Activated T-cell treated with anti-CD3 and anti-CD28 coated beads, Interleukin-2, amount 50 U/mL, for 24 hours (primary cell): ENCODE measurements at places on chromosomes 2 and 18.

GRCh38 chr2:16553226-16553625 lies 112.4 kb downstream of the CYRIA start:
- H3K36me3 ChIP-seq, result no peaks in the 10 kb centered on the region
- no peak overlapping the region for H3K27ac ChIP-seq

GRCh38 chr2:15311201-15311907 lies 249.8 kb downstream of the NBAS start:
- peaks cover 39% of the 10 kb centered on the region for H3K4me1 ChIP-seq
- H3K27me3 ChIP-seq, result no peaks in the 10 kb centered on the region
- H3K27ac ChIP-seq, result no peak overlapping the region

DNA sequence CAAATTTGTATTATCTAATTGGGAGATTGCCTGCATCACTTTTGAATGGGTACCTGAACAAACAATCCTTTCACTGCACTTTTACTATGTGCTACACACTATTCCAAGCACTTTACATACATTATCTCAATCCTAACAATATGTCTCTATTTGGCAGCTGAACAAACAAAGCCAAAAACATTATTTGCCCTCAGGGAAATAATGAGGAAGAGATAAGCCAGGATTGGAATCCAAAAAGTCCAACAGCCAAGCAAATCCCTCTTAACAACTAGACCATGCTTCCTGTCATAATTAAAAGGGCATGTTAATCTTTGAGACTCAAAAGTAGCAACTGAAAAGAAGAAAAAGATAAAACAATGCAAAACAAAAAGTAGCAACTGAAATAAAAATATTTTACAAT lies 32.1 kb downstream of the RPRD1A start:
- peaks cover 42% of the 10 kb centered on the region for H3K4me1 ChIP-seq
- no peaks in the 10 kb centered on the region for H3K27me3 ChIP-seq
- H3K36me3 ChIP-seq, result peaks cover 63% of the 10 kb centered on the region
- peak overlapping the region; percentile 23 for H3K27ac ChIP-seq
- no peak for DNase-seq

GRCh38 chr2:48048476-48049171 lies 142.3 kb upstream of the FBXO11 start:
- H3K27me3 ChIP-seq, result peaks cover 8% of the 10 kb centered on the region
- DNase-seq, result no peak
- H3K4me1 ChIP-seq, result no peaks in the 10 kb centered on the region
- no peaks in the 10 kb centered on the region for H3K36me3 ChIP-seq

GRCh38 chr2:109497911-109498870 lies 115.6 kb downstream of the SEPTIN10 start:
- no peak overlapping the region for H3K4me3 ChIP-seq
- no peaks in the 10 kb centered on the region for H3K27me3 ChIP-seq
- H3K36me3 ChIP-seq, result no peaks in the 10 kb centered on the region
- no peak for DNase-seq

DNA sequence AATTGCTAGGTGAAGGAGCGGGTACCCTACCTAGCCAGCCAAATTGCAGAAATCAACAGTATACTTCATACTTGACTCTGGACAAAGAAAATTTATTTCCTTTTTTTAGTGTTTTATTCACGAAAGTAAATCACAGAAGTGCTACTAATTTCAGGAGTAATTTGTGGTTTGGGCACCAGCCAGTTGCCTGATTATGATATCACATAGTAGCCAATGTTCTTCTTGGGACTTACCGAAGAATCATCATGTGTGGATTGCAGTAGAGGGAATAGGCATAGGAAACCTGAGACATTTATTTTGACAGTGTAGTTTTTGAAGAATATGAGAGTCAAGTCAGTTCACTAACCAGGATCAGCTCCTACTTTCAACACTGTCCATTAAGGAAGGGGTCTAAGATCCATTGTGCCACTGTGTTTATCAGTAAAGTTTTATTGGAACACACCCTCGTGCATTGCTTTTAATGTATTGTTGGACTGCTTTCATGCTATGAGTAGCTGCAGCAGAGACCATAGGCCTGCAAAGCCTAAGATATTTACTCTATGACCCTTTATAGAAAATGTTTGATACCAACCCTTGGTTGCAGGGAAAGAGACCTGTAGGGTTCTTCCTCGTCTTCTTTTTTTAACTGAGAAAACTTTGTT lies 32.1 kb downstream of the TNFRSF11A start:
- peaks cover 2% of the 10 kb centered on the region for H3K4me1 ChIP-seq
- H3K27me3 ChIP-seq, result no peaks in the 10 kb centered on the region
- DNase-seq, result no peak

- no peak overlapping the region for H3K27ac ChIP-seq
- H3K36me3 ChIP-seq, result no peaks in the 10 kb centered on the region
- no peak for DNase-seq
- no peak overlapping the region for H3K4me3 ChIP-seq
- peaks cover 1% of the 10 kb centered on the region for H3K4me1 ChIP-seq
Observed at GRCh38 chr2:57882895-57883515, 163.6 kb upstream of the VRK2 start.

- H3K4me1 ChIP-seq, result peaks cover 12% of the 10 kb centered on the region
- no peak overlapping the region for H3K4me3 ChIP-seq
- DNase-seq, result no peak
- no peaks in the 10 kb centered on the region for H3K27me3 ChIP-seq
Observed at GRCh38 chr2:61268249-61268648, 106.3 kb downstream of the C2orf74 start.

GRCh38 chr18:28030458-28030857 lies 146.5 kb downstream of the CDH2 start:
- H3K27me3 ChIP-seq, result no peaks in the 10 kb centered on the region
- H3K36me3 ChIP-seq, result no peaks in the 10 kb centered on the region
- no peaks in the 10 kb centered on the region for H3K4me1 ChIP-seq
- DNase-seq, result no peak

GRCh38 chr2:48114256-48114655 lies 208.0 kb upstream of the FBXO11 start:
- peaks cover 1% of the 10 kb centered on the region for H3K36me3 ChIP-seq
- peaks cover 34% of the 10 kb centered on the region for H3K4me1 ChIP-seq
- H3K27me3 ChIP-seq, result no peaks in the 10 kb centered on the region
- no peak overlapping the region for H3K4me3 ChIP-seq

- H3K4me1 ChIP-seq, result peaks cover 13% of the 10 kb centered on the region
- DNase-seq, result no peak
- H3K27me3 ChIP-seq, result no peaks in the 10 kb centered on the region
- H3K4me3 ChIP-seq, result no peak overlapping the region
- peaks cover 6% of the 10 kb centered on the region for H3K36me3 ChIP-seq
Observed at GRCh38 chr2:18662689-18663088, 73.3 kb upstream of the NT5C1B start.

DNA sequence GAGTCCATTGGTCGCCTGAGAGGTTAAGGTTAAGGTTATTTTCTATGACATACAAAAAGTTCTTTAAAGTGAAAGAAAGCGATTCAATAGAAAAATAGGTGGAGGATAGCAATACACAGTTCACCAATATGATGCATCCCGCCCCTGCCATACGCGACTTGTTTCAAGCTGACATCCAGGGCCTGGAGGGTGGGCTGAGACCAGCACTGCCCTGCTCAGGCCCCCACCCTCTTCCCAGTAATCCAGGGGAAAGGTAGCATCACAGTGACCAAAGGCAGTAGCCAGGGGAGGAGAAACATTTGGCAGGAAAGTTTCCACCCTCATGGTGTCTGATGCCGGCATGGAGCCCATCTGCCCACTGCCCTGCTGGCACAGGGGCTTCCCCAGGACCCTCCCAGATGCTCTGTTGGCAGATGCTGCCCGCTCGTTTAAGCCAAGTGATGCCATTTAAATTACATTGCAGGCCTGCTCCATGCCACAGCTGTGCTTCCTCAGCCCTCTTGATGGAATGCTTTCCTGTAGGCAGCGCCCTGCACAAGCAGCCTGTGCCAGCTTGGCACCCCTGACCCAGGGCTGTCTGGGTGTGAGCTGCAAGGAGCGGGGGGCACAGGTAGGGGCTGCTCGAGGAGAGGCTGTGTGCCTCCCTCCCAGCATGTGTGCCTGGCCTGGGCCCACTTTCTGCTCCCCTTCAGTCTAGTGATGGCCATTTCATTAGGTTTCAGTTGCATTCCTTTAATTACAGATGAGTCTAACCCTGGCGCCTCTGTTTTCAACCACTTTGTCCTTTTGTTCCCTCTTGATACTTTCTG lies 10.7 kb upstream of the ANO7 start:
- H3K36me3 ChIP-seq, result peaks cover 81% of the 10 kb centered on the region
- no peak overlapping the region for H3K27ac ChIP-seq

GRCh38 chr18:44149706-44150105 lies 531.0 kb upstream of the SETBP1 start:
- H3K4me1 ChIP-seq, result no peaks in the 10 kb centered on the region
- no peaks in the 10 kb centered on the region for H3K27me3 ChIP-seq
- H3K27ac ChIP-seq, result no peak overlapping the region
- no peak overlapping the region for H3K4me3 ChIP-seq

GRCh38 chr18:13548966-13549879 lies 177.1 kb downstream of the FAM210A start:
- no peak overlapping the region for H3K27ac ChIP-seq
- no peaks in the 10 kb centered on the region for H3K27me3 ChIP-seq
- peaks cover 14% of the 10 kb centered on the region for H3K36me3 ChIP-seq
- H3K4me3 ChIP-seq, result no peak overlapping the region
- DNase-seq, result peak; percentile 12

DNA sequence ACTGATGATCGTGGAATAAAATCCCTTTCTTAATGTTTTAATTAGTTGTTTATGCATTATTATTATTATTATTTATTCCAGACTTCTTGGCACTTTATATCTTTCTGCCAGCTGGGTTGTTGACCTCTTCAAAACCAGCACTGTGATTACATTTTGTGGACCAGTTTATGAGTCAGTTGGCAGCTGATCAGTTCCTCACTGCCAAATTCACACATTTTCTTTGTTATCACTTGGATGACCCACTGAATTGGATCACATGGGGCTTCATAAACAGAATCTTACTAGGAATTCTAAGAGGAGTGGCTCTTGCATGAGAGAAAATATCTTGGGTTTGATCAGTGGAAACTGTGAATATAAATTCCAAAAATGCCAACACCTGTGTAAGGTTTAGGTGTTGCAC lies 321.8 kb upstream of the SPRED2 start:
- DNase-seq, result no peak
- H3K4me1 ChIP-seq, result no peaks in the 10 kb centered on the region

DNA sequence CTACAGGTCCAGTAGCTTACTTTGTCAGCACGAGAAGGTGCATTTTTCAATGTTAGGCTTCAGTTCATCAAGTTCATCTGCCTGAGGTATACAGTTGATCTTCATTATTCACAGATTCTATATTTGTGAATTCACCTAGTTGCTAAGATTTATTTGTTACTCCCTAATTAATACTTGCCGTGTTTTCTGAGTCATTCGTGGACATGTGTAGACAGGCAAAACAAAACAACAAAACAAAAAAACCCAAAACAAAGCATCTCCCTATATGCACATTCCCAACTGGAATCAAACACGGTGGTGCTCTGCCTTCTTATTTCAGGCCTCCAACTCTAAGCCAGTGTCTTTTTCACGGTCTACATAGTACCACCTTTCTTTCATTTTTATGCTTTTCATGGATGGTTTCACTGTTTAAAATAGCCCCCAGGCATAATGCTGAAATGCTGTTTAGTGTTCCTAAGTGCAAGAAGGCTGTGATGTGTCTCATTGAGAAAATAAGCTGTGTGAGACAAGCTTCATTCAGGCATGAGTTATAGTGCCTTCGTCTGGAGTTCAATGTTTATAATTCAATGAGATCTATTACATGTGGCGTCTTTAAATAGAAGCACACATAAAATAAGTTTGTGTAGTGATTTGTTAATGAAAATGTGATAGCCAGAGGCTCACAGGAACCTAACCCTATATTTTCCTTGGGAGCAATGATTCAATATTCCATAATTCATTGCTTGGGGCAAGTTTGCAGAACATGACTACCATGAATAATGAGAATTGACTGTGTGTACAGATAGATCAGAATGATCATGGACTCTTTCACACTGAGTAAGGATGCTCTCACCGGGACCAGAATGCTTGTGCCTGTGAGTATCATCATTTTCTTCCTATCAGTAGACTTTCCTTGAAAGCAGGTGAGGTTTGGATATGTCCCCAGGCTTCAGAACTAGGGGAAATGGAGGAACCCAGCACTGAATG lies 24.6 kb downstream of the ITGB6 start:
- no peak overlapping the region for H3K4me3 ChIP-seq
- H3K27me3 ChIP-seq, result no peaks in the 10 kb centered on the region
- no peaks in the 10 kb centered on the region for H3K4me1 ChIP-seq

DNA sequence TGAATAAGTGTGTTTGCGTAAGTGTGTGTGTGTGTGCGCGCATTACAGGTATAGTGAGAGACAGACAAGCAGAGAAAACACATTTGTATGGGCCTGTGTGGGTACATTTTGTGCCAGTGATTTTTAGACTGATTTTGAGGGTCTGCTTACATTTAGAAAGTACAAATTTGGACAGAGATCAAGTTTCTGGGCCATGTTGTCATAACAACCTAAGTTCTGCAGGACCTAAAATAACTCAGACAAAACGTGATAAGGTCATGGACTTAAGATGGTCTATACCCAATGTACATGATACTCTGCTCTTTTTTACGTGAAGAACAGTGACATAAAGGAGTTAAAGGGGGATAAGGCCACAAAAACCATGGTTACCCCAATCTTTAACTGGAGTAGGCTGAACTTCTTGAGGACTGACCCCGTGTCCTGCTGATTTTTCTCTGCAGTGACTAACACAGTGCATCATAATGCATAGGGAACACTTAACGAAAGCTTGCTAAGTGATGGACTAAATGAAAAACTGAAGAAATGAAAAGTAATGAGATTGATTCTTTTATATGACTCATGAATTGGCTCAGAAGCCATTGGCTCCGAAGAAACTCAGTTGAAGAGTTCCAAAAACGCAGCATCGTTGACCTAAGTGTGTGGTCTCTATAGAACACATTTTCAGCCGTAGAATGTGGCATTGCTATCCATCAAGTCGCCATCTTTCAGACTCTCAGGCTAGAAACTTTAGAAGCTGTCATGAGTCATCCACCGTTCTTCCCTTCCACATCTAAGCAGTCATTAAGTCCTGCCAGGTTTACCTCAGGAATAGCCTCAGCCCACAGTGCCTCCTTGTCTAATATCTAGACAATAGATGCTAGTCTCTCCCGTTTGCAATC lies 61.6 kb upstream of the NCOA1 start:
- DNase-seq, result no peak
- H3K27ac ChIP-seq, result no peak overlapping the region
- H3K4me3 ChIP-seq, result no peak overlapping the region
- H3K36me3 ChIP-seq, result no peaks in the 10 kb centered on the region

DNA sequence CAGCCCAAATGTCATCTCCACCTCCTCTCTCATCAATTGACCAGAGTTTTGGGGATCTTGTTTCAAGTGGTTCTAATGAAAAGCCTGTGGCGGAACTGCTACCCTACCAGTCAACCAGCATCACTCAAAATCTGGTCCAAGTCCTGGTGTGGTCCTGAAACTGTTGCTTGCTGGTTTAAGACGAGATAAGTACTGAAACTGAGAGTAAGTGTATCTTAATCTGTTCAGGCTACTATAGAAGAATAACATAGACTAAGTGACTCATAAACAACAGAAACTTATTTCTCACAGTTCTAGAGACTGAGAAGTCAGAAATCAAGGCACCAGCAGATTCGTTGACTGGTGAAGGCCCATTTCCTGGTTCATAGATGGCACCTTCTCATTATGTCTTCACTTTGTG lies 879 bp upstream of the GALNT5 start:
- H3K27ac ChIP-seq, result peak overlapping the region; percentile 73
- peaks cover 49% of the 10 kb centered on the region for H3K4me1 ChIP-seq
- H3K36me3 ChIP-seq, result no peaks in the 10 kb centered on the region
- peaks cover 23% of the 10 kb centered on the region for H3K27me3 ChIP-seq
- no peak for DNase-seq
